H7 (cell line): ENCODE measurements at places on chromosomes 1 and 21. TPM values are rescaled to one million over a fixed set of nuclear protein-coding genes. Genes with fewer than 3 reads are reported as not detected.
A peak's percentile ranks its signal among the peaks of the same experiment; 100 is the strongest.

DNA sequence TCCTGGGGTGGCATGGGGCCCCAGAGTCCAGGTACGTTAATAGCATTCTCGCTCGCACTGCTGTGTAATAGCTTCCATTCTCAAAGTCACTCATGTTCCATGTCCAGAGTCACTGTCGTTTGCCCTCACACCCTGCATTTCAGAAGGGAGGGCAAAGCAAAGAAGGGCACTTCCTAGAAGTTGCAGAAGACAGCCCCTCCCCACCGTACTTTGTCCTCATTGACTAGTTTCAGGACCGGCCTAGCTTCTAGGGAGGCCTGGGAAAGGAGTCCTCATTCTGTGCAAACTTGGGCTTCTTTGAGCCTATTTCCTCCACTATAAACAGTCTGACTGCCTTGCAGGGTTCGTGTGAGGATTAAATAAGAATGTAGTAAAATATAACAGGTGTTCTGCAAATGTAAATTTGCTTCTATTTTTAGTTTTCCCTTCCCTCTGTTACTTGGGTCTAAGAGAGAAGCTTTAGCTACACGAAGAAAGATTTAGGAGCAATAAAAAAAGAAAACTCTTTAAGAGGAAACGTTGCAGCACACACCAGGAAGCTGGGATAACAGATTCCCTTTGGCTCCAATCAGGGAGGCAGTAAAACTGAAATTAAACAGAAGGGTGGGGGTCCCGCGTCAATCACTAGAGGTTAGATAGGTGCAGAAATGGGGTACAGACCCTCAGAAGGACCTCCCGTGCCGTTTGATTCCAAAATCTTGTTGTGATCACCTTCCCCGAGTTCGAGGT, 40.1 kb downstream of the ACTL8 start:
- DNase-seq: no peak

DNA sequence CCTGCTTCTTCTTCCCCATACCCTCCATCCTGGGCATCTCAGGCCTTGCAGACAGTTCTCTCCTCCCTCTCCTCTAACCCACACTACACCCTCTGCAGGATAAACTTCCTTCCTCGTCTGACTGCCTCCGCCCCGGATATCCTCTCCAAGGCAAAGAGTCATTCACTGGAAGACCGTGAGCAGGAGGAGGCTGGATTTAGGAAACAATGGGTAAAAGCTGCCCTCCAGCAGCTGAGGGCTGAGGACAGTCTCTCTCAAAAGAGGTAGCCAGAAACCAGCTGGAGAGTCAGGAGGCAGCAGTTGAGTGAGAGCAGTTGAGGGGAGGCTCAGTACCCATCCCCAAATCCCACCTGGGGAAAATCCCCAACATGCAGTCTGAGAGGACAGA, 1.4 kb downstream of the CSRP1 start:
- peak; percentile 55 for DNase-seq

GRCh38 chr1:48600182-48600581, 128.2 kb upstream of the SPATA6 start:
- no peak for DNase-seq

DNA sequence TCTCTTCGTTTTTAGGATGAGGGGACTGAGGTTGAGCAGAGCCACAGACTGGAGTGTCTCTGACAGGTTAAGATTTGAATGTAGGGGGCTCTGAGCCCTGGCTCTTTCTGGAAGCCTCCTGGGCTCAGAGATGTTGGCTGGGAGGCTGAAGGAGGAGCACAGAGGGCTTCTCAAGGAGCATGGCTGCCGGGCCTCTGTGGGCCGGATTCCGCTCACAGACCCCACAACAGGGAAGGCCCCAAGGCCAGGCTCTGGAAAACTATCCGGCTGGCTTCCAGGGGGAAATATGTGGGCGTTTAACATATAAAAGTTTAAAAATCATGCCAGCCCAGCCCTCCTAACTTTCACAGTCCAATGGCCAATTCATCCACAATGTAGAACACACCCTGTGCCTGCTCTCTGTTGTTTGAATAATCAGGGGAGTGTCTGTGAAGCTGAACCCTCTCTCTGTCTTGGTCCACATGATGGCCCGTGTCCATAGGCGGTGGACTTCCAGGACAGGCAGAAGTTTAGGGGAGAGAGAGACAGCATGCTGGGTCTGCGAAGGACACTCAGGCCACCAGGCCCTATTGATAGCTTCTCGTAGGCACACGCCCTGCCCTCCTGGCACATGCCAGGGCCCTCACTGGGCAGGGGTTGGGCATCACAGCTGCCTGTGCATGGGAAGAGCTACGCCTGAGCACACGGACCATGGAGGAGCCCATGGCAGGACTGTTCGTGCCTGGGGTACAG, 10.8 kb downstream of the OBSCN start:
- no peak for DNase-seq

CYP4X1 gene
- total RNA-seq: 2.0 and 2.9 TPM in 2 replicates

KRTAP19-3 gene
- not detected in 2 replicates for total RNA-seq

FASLG gene
- not detected in 2 replicates for total RNA-seq

SEC16B gene
- total RNA-seq: 0.87 and 2.2 TPM in 2 replicates
